Astrocyte of the spinal cord (primary cell): ENCODE measurements at places on chromosomes 5 and 9.
A peak's percentile ranks its signal among the peaks of the same experiment; 100 is the strongest.

- peak; percentile 5 for DNase-seq
These were observed 148.4 kb downstream of the C5orf15 start for GRCh38 chr5:133819977-133820471.

DNA sequence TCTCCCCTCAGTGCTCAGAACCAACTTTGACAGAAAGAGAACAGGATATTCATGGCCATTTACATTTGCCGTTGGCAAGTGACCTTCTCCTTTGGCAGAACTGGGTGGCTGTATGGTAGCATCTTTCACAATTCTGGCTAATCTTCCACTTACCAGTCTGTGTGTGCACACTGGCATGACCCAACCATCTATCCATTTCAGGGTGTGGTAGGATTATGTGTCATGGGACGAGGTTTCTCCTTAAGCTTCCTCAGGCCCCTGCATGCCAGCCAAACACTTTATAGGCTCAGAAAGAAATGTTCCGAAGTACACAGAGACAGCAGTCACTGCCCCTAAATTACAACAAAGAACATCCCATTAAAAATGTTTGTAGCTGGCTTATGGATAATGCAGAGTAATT, 497.1 kb downstream of the NFIB start:
- DNase-seq: no peak

GRCh38 chr5:143662020-143662419, 149.9 kb upstream of the HMHB1 start:
- no peak for DNase-seq

DNA sequence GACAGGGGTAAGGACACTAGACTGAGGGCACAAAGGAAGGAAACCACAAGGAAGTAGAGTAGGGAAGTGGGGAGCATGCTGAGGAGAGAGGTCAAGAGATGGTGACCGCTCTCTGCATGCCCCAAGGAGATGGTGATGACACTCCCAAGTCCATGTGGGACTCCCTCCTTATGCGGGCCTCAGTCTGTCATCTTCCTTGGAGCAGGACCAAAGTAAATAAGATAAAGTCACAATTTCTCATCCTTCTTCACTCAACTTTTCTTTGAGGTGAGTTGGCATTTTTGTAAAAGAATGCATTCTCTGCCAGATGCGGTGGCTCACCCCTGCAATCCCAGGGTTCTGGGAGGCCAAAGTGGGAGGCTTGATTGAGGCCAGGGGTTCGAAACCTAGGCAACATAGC, 256.7 kb downstream of the DOCK8 start:
- no peak for DNase-seq

DNA sequence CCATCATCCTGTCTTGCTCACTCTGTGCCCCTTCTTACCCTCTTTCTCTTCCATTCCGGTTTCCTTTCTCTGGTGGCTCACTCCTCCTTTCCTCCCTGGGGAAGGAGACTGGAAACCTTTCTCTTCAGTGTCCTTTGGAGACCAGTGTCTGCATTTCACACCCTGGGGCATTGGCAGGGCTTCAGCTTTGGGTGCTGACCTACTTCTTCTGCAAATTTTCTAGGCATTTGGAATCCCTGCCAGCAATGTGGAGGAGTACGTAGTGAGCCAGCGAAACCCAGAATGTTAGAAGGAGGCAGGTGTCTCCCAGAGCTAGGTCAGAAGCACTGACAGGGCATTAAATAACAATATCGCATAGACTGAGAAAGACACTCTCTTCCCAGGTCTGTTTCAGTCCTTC, 122.2 kb downstream of the SLC28A3 start:
- no peak for DNase-seq

DNA sequence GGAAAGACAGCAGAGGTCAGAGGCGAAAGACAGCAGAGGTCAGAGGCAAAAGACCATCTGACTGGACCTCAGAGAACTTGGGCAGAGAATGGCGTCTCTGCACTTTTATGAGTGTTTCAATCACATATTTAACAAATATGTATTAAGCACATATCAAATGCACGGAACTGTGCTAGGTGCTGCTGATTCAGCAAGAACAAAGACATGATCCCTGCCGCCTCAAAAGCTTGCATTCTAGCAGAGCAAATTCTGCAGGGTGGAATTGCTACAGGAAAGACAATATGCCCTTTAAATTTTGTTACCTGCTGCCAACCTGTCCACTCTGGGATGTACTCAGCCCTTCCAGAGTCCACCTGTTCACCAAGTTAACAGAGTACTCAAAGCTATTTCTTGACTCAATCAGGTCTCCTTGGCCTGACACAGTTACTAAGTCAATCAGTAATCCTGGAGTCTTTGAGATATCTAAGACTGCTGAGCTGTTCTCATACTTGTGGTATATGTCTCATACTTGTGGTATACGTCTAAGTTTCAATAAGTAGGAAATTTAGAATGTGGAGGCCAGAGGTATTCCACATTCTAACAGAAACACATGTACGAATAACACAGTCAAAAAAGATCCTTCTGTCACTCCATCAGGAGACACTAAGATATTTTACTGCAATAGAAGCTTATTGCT, 131.8 kb downstream of the GNAQ start:
- peak; percentile 80 for DNase-seq

DNA sequence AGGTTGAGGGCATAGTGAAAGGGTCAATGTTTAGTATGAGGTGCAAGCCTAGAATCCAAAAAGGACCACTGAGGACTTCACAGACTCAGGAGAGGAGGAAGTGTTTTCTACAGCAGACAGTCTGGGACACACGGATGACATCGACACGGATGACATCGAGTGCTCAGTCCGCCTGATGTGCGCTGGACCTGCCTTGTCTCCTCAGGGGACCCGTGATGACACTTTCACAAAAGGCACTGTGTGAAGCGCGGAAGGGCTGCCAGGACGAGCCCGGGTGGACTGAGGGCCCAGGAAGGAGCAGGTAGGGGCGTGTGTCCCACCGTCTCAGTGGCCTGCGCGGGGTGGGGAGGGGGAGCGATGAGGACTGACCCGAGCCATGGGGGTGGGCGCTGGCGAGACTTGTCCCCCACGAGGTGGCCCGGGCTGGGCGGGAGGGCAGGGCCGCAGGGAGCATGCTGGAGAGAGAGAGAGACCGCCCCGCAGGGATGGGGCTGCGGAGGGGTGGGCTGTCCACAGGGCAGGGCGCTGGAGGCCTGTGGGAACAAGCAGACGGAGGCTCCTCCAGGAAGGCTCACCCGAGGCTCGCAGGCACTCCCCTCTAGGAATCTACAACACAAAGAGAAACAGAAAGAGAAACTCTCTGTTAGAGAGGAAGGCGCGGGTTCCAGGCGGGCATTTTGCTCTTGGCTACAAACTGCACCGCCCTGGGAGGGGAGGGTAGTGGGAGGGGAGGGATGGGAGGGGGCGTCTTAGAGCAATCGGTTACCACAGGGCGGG, 54.9 kb downstream of the USP20 start:
- DNase-seq: no peak

- DNase-seq: no peak
These were observed 125.5 kb downstream of the DIRAS2 start for GRCh38 chr9:90517103-90517502.

- no peak for DNase-seq
These were observed 18.9 kb upstream of the GDA start for GRCh38 chr9:72130321-72130720.

GRCh38 chr5:125302577-125302976, 556.1 kb upstream of the ZNF608 start:
- no peak for DNase-seq

DNA sequence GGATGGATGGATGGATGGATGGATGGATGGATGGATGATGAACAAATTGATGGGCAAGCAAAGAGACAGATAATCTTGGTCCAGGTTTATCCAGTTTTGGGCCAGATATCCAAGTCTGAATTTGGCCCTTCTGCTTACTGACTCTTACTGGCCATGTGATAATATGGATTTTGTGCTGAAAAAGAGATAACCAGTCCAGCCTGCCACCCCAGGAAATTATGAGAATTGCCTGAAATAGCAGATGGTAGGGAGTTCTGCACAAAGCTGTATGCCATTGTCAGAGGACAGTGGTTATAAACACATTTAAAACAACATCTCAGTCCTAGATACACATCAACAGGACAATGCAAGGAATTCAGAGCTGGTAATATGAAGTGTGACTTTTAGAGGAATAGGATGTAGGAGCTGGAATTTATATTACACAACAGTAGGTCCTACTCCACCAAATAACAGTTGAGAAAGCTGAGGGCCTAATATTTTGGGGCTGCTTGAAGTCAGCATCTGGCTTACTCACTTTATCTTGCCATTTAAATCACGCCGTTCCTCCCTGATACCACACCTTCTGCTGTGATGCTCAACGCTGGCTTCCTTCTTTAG, 9.0 kb upstream of the FAT2 start:
- no peak for DNase-seq

- peak; percentile 82 for DNase-seq
These were observed 157.0 kb upstream of the RAI14 start for GRCh38 chr5:34499001-34499734.

DNA sequence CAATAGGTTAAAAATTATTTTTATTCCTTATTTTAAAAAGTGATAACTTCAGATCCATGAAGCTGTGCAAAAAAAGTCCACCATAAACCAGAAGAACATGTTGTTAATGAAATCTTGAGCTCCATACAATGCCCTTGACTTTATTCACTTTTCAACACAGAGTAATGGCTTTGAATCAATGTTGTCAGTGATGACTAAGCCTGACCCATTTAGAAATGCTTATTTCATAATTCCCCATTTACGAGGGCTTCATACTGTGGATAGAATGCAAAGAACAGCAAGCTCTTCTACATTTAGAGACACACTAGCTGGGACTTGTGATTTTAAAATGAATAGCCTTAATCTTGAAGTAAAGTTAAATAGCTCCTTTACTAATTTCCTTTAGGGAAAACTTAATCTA, 25.7 kb upstream of the IL9 start:
- no peak for DNase-seq

DNA sequence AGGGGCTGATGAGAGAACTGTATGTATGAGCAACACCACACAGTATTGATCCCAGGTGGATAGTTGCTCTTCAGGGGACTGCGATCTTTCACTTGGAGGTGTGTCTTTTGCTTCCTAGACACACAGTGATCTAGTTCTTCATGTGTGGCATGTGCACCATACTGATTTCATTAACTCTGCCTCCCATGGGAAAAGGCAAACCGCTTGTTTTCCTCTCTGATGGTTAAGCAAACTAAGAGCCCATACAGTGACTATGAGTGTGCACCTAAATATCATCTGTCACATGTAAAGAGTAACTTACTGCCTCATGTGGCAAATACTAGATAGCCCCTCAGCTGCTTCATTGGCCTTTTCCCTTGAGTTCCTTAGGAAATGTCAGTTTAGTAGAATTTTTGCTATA, 147.3 kb downstream of the TLE4 start:
- no peak for DNase-seq

GRCh38 chr5:65329266-65329665, 152.5 kb downstream of the ADAMTS6 start:
- peak; percentile 36 for DNase-seq

GRCh38 chr5:16483361-16483760, 17.8 kb upstream of the ZNF622 start:
- no peak for DNase-seq

GRCh38 chr5:124546643-124547042, 199.8 kb downstream of the ZNF608 start:
- peak; percentile 34 for DNase-seq

DNA sequence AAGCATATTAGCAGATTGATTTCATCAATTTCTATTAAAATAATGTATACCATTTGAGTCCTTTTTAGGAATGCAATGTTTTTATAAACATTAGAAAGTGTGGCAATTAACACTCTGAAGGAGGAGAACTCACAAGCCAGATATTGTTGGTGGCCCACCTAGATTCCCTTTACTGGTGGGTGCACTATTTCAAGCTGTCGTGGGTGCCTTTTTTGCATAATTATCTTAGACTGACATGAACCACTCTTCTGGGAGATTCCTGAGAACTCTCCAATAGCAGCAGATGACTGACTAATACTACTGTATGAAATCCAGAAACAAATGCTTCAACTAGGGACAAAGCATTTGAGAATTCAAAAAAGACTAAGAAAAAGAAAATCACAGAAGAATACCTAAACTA, 526.0 kb downstream of the CDH18 start:
- DNase-seq: no peak

DNA sequence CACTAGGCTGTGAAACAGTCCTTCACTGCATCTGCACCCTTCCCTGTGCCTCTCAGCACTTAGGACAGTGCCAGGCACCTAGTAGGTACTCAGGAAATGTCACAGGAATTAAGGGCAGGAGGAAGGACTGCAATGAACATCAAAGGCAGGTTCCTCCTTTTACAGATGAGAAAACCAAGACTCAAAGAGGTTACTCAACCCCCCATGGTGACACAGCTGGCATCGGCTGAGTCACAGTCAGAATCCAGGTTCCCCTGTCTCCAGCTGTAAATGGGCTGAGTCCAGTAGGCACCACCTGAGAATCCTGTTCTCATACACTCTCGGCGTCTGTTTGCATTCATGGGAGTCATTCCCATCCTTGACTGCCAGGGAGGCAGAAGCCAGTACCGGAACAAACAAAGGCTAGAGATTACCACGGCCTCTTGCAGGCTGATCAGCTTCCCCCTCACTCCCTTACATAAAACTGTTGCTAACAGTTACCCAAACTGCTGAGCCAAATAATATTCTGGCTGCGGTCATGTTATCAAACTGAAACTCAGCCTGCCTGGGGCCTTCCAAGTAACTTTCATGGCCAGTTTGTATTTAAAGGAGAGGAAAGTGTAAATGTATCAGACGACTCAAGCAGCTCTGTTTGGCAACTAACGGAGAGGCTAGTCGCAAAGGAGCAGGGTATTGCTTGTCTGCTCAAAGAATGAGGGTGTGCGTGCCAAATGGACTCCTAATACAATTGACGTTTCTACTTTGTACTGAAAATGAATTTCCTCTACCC, 201.7 kb downstream of the PAPPA start:
- peak; percentile 50 for DNase-seq

DNA sequence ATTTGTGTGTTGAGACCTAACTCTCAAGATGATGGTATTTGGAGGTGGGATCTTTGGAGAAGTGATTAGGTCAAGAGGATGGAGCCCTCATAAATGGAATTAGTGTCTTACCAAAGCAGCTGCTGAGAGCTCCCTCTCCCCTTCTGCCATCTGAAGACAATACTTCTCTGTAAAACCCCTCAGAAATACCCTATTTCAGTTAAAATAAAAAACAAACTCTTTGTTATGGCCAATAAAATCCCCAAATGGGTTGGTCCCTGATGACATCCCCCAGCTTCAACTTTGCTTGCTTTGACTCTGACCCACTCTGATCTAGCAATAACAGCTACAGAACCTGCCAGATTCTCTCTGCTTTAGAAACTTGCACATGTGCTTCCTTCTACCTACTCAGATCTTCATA, 100.9 kb downstream of the SNCAIP start:
- DNase-seq: no peak

GRCh38 chr5:135508496-135509005, 27.2 kb downstream of the NEUROG1 start:
- DNase-seq: no peak
